Activated T-helper 2 cell treated with anti-CD3 and anti-CD28 coated beads, Interferon-gamma antibody, Interleukin-2, Interleukin-4, amounts not matched to agents 10 μg/mL and 5 μg/mL and 100 μg/mL, durations not matched to agents 14 hours and 24 hours and 36 hours (primary cell): ENCODE measurements at places on chromosomes 3 and 15. TPM values are rescaled to one million over a fixed set of nuclear protein-coding genes. Genes with fewer than 3 reads are reported as not detected.

GRCh38 chr15:81327516-81327915 is 3.6 kb upstream of the STARD5 start:
- no peak overlapping the region for H3K4me3 ChIP-seq
- no peak for DNase-seq
- H3K36me3 ChIP-seq, result no peaks in the 10 kb centered on the region

- H3K36me3 ChIP-seq, result no peaks in the 10 kb centered on the region
- DNase-seq, result no peak
- no peaks in the 10 kb centered on the region for H3K27me3 ChIP-seq
- no peak overlapping the region for H3K4me3 ChIP-seq
- no peak overlapping the region for H3K27ac ChIP-seq
- H3K4me1 ChIP-seq, result no peaks in the 10 kb centered on the region
Observed at GRCh38 chr3:7504886-7505775, 644.2 kb downstream of the GRM7 start.

- no peak overlapping the region for H3K4me3 ChIP-seq
- no peak for DNase-seq
- H3K4me1 ChIP-seq, result peaks cover 2% of the 10 kb centered on the region
Observed at GRCh38 chr3:181721046-181721875, 9.5 kb downstream of the SOX2 start.

- no peak overlapping the region for H3K4me3 ChIP-seq
- no peak for DNase-seq
- H3K4me1 ChIP-seq, result no peaks in the 10 kb centered on the region
- H3K27me3 ChIP-seq, result peaks cover 3% of the 10 kb centered on the region
- no peak overlapping the region for H3K27ac ChIP-seq
Observed at GRCh38 chr3:61597906-61598305, 36.5 kb downstream of the PTPRG start.

The TEX55 gene
- not detected in 2 replicates for total RNA-seq

The VGLL3 gene
- total RNA-seq, result not detected in 2 replicates

The CYP11A1 gene
- total RNA-seq, result not detected in 2 replicates
